Fibroblast of mammary gland (primary cell): ENCODE measurements at places on chromosomes 6 and 20.

- no peak for DNase-seq
Measured at GRCh38 chr6:158786645-158787304, 32.4 kb downstream of the EZR start.

DNA sequence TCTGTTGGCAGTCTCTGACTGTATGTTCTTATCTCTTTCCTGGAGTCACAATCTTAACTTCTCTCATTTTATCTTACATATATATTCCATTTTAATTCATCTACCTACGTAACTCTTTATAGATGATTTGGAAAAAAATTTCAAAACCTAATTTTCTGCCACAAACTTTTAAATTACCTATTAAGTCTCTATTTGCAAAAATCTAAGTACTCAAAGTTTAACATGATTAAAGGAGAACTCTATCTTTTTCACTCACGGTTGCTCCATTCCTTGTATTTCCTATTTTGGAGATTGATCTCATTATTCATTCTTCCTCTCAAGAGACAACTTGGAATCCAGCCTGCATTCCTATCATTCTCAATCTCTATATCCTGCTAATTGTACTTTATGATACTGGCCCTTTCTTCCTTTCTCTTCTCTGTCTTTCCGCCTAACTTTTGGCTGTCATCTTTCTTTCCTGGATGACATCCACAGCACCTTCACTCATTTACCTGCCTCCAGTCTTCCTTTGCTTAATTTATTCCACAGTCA is 1071.1 kb upstream of the CITED2 start:
- DNase-seq = peak; percentile 61

DNA sequence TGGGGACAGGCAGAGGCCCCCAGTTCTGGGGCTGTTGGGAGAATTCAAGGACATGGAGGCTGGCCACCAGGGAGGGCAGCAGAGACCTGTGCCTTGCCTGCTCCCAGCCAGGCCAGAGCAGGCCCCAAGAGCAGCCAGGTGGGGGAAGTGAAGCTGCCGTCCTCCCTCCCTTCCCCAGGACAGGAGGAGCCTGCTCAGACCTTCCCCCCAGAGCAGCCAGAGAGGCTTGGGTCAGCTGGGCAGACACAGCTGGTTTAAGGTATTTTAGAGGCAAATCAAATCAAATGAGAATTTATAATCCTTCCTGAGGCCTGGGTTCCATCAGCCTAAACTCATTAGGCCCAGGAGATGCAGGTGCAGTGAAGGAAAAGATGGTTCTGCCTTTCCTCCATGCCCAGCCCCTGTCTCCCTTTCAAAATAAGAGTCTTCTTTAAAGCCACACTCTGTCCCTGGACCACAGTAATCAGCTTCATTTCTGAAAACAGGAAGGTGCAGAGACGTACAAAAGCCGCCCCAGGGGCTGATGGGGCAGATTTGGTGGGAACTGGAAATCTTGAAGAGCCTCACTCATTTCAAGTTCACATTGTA is 21.7 kb downstream of the BMP7 start:
- DNase-seq = no peak

- DNase-seq = peak; percentile 47
Measured at GRCh38 chr6:75278474-75279077, 6.0 kb downstream of the TMEM30A start.

GRCh38 chr20:20505554-20505953 is 137.7 kb downstream of the INSM1 start:
- no peak for DNase-seq

GRCh38 chr6:39289490-39289889 is 24.7 kb downstream of the KCNK17 start:
- DNase-seq = no peak

DNA sequence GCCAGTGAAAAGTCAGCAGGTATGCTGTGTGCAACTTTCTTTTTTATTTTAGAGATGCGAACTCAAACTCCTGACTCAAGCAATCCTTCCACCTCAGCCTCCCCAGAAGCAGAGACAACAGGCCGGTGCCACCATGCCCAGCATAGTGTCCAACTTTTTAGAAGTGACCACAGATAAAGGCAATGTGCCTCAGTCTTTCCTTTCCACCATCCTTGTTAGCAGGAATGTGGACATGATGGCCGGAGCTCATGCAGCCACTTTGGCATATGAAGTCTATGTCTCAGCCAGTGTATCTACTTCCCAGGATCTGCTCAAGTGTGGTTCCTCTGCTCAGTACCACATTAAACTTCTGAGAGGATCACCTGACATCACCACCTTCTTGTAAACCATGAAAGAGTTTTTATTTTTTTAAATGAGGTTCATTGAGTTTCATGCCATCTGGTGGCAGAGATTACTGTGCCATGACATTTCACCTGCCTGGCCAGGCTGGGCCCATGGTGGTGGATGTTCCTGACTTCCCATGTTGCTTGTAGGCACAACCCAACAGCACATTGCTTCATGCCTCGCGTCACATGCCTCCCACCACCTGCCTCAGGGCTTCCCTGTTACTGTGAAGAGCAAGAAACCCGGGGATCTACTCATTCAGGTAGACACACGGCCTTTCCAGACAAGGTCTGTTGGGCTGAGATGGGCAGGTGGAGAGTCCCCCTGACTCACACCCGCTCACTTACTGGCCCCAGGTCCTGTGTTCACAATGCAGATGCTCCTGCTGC is 216.5 kb downstream of the LY86 start:
- no peak for DNase-seq

GRCh38 chr6:152265651-152266050 is 371.5 kb downstream of the SYNE1 start:
- DNase-seq = no peak

- peak; percentile 5 for DNase-seq
Measured at GRCh38 chr6:74222768-74223333, 526.8 kb downstream of the CD109 start.
